NB4 (cell line): ENCODE measurements at places on chromosomes 6 and 20.

DNA sequence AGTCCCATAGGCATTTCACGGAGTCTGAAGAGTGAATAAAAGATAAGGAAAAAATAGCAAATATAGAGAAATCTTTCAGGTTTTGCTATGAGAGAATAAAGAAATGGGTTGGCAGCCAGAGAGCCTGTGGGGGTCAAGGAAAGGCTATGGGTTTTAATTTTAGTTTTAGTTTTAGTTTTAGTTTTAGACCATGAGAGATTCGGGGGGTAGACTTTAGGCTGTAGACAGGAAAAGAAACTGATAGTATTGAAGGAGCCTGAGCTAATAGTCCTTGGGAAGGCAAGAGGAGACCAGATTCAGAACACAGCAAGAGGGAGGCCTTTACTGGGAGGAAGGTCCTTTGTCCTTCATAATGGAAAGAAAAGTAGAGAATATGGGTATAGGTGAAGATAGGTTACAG, 19.3 kb downstream of the DOP1A start:
- no peak for DNase-seq

DNA sequence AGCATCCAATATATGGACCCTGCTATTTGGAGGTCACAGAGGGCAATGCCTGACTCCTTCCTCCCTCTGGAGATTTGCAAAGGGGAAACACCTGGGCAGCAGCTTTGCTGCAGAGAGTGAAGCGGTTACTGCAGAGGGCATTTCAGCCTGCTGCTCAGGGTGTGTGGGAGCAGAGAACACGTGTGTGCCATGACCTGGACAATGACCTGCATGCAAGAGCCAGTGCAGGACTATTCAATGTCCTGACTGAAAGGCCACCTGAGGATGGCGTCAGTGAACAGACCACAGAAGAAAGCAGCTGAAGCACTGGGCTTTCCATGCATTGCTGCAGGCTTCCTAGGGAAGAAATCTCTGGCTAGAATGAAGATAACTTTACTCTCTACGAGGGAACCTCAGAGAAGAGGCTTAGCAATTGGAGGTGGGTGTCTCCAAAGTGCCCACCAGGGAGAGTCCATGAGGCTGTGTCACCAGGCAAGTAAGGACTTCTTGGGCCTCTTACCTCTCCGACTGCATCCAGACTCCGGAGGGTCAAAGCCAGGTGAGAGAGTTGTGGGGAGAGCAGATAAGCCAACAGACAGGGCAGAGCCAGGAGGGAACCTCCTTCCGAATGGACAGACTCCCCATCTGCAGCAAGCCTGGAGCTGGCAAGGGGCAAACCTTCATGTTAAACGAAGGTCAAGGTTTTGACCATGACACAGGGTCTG, 52.9 kb upstream of the PMEPA1 start:
- no peak for DNase-seq

DNA sequence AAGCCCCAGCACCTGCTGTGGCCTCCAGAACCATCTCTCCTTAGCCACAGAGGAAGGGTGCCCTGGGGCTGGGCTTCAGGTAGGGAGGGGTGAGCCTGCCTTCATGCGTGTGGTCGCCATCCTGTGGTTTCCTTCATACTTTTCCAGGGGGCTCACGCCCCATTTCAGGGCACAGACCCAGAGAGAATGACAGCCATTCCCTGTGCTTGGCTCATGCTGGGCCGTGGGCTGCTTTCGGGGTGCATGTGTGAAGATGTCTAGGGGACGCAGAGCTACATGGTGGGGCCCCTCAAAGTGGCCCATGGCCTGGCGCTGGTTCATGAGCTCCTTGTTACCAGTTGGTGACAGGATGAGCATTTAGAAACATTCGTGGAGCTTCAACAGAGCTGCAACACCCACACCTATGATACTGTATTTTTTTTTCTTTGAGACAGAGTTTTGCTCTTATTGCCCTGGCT, 190.3 kb upstream of the SLC24A3 start:
- no peak for DNase-seq

GRCh38 chr6:121881974-121882667, 446.7 kb downstream of the GJA1 start:
- DNase-seq = no peak

- DNase-seq = no peak
Measured at GRCh38 chr6:6946206-6947155, 161.3 kb upstream of the RREB1 start.

- DNase-seq = peak; percentile 50
Measured at GRCh38 chr6:113763876-113764275, 93.3 kb upstream of the MARCKS start.

- DNase-seq = no peak
Measured at GRCh38 chr6:141351721-141352120, 781.0 kb upstream of the GJE1 start.

DNA sequence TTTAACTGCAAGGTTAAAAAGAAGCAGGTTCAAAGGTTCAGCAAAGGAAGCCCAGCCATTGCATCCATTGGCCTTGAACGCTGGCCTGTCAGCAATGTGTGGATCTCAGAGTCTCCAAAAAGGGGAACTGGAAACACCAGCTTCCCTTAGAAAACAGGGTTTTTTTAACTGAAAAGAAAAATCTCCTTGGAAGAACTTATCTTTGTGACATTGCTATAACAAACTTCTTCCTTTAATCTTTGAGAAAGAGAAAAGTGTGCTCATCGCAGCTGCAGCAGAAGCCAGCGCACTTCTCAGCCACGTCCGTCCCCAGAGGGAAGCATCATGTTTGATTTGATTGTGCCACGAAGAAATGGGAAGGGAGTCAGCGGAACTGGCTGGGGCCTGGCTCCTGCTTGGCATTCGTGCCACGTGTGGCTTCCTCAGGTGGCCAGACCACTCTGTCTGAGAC, 215.0 kb downstream of the SYNDIG1 start:
- DNase-seq = no peak

- DNase-seq = no peak
Measured at GRCh38 chr6:45504947-45505346, 127.2 kb upstream of the SUPT3H start.

DNA sequence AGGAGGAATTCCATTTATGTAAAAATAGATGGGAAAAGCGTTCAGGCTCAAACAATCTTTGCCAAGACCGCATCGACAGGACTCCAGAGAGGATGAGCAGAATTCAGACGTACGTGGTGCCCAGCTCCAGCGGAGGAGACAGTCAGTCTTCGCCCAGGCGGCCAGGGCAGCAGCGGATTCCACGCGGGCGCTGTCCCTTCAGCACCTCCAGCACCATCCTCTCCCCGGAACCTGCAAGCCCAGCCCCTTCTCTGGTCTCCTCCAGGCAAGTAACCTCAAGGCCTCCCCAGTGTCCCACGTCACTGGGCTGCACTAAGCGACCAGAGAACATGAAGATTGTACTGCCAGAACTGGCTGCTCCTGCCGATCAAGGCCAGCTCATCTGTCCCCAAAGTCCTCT, 2.8 kb upstream of the KCNQ2 start:
- peak; percentile 55 for DNase-seq

DNA sequence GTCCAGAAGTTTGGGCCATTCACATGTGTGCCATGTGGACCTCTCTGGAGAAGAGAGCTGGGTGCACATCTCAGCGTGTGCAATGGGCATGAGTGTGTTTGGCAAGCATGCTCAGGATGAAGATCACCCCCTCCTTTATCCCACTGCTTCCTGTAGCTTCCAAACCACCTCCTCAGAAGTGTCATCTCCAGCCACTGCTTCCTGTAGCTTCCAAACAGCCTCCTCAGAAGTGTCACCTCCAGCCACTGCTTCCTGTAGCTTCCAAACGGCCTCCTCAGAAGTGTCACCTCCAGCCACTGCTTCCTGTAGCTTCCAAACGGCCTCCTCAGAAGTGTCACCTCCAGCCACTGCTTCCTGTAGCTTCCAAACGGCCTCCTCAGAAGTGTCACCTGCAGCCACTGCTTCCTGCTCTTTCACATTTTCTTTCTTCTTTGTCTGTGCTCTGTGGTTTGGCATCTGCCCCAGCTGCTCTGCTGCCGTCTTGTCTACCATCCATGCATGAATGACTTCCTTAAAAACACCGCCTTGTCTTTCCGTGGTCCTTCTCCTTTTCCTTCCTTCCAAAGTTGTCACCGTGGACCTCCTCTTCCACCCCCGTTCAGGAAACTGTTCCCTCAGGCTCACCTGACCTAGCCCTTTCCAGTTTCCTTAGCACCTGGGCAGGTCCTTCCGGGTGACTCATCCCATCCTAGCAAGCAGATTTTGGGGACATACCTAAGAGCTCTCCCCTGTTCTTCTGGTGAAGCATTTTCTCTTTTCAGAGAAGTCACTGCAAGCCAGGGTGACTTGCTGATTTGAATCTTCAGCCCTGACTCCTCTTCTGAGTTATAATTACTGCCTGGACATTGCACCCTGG, 43.5 kb upstream of the TIAM2 start:
- DNase-seq = no peak

DNA sequence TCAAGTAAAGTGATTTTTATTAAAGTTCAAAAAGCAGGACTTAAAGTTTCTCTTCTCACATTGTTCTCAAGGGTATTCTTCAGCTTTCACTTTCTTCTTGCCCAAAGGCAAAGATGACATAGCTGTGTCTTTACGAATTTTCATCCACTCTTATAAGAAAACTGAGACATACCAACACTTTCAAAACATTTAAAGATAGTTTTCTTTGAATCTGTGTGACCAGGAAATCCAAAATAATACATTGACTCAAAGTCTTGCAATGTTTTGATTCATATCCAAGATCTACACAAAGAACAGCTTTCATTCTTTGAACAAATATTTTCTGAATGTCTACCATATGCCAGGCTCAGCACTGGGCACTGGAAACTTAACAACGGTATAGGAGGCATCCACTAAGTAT, 117.9 kb downstream of the SIM1 start:
- no peak for DNase-seq

- no peak for DNase-seq
Measured at GRCh38 chr6:2429032-2429431, 183.6 kb upstream of the GMDS start.
